ENCODE measurements at places on chromosomes 3 and 15.

DNA sequence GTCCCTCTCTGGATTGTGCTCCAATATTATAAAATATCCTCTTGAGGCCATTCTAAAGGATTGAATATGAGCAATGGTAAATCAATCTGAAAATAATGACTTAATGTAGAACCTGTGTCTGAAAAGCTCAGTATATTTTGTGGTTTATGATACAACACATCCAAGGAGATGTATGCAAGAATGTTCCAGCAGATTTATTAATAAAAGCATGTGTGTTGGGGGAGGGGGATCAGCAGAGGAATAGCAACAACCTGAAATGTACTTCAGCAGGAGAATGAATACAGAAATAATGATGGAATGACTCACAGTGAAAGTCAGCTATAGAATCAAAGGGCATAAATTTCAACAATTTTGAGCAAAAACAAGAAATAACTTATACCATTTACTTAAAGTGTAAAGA, 56.7 kb upstream of the NUDT16 start:
- DNase-seq: no peak

DNA sequence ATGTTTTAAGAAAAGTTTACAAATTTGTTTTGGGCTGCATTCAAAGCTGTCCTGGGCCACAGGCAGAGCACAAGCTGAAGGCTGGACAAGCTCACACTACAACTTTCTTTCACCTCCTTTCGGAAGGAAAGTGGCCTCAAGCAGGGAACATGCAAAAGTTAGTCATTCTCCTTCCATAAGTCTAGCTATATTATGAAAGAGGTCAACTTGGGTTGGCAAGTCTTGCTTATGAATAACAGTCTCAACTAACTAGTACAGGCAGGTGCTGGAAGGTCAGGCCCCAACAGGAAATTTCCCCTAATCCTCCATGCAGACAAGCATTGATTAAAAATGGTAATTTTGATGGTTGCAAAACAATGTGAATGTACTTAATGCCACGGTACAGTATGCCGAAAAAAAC, 69.4 kb downstream of the OSBPL10 start:
- DNase-seq: no peak

DNA sequence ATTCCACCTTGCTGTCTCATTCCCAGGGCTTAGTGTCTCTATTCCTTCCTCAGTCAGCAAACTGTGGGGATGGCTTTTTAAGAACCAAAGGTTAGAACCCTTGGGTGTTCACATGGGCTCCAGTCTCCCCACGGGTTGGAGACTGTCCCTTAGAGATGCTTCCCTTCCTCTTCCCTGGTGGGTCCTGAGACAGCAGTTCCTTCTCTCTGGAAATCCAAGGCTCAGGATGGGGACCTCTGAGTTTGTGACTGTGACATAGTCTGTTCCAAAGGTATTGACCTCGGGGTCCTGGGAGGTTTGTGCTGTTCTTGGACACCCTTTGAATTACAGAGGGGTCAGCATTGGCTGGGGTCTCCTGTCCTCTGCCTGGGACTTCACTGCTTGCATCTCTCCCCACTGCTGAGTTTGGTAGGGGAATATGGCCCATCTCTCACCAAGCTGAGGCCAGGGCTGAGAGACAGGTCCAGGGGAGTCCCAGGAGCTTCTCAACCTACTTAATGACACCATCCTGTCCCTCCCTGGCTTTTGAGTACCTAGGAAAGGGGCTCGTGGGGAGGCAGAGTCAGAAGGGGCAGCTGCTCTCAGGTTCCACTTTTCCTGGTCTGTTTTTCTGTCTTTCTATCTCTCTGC, 1.5 kb downstream of the GRM2 start:
- DNase-seq: no peak

GRCh38 chr15:57255751-57256341, 120.5 kb upstream of the CGNL1 start:
- no peak for DNase-seq

- DNase-seq: no peak
These were observed 630 bp upstream of the EFCAB12 start for GRCh38 chr3:129429080-129429451.

- DNase-seq: no peak
These were observed 2.3 kb upstream of the HMCES start for GRCh38 chr3:129276385-129276784.

DNA sequence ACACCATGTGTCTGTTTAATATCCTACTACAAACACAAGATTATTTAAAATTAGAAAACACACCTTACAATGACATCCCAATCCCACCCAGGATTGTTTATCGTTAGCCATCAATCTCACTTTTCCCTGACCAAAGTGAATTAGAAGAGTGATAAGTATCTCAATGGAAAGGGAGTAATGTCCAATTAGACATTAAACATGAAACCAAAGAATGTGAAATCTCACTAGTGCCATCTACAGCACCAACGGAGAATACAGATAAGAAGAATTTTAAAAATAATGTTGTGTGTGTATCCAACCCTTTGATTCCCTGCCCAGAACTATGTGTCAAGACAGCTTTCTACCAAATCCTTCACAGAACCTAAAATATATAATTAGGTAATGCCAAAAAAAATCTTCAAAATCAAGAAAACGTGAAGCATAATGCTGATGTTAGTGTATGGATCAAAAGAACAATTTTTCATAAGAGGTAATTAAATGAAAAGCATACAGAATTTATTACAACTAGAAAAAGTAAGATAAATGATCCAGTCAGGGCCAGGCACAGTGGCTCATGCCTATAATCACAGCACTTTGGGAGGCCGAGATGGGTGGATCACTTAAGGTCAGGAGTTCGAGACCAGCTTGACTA, 64.2 kb downstream of the SCAPER start:
- no peak for DNase-seq

DNA sequence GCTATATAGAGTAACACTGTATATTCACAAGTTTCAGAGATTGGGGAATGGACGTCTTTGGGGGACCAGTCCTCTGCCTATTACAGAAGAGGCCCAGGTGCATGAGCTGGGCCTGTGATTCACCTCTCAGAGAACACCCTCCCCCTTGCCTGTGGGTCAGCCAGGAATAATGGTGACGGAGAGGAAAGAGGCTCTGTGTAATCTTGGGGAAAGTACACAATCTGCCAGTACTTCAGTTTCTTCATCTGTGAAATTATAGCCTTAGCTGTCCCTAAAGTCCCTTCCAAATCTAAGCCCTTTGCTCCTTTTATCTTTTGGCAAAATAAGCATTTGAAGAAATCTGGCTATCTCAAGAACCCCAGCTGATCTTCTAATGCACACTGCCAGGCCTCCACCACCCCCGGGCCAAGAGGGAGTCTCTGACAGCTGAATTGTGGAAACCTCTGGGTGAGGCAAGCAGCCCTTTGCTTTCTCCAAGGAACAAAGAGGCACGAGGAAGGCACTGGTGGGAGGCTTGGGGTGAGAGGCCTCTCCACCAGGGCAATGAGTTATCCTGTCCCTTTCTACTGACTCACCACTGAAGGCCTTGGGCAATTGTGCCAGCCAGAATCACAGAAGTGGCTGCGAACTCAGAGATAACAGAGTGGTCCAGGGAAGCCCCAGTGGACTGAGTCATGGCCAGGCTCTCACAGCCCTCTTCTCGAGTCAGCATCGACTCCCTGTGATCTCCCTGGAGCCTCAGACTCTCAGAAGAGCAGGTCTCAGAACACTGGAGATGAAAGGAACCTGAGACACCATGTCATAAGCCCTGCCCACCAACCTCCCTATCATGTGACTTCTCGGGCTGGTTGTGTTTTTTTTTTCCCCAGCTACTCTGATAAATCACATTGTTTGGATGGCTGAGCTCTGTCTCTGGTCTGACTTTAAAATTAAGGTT, 31.8 kb downstream of the CCNL1 start:
- peak; percentile 20 for DNase-seq

DNA sequence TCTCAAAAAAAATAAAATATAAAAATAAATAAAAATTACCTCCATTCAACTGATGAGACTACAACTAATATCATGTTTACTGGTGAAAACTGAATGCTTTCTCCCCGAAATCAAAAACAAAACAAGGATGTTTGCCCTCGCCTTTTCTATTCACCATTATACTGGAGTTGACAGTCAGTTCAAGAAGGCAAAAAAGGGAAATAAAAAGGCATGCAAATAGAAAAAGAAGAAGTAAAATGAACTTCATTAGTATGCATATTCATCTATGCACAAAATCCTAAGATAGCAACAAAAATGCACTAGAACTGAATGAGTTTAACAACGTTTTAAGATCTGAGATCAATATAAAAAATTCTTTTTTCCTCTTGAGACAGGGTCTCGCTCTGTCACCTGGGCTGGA, 72.7 kb upstream of the FAM174B start:
- DNase-seq: no peak

DNA sequence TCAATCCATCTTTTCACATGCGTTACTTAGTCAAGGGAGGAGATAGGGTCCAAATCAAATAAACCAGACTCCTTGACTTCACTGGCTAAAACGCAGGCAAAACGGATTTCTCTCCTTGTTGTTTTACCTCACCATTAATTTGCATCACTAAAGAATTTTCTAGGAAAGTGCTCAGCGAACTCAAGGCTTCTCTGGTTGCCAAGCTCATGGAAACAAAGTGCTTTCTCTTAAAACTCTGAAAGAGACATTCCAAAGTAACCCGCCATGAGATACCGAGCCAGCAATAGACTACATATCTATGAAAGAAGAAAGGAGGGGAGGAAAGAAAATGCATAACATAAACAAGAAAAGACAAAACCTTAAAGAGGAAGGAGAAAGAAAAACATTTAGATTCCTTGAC, 211.7 kb upstream of the WNT5A start:
- no peak for DNase-seq

DNA sequence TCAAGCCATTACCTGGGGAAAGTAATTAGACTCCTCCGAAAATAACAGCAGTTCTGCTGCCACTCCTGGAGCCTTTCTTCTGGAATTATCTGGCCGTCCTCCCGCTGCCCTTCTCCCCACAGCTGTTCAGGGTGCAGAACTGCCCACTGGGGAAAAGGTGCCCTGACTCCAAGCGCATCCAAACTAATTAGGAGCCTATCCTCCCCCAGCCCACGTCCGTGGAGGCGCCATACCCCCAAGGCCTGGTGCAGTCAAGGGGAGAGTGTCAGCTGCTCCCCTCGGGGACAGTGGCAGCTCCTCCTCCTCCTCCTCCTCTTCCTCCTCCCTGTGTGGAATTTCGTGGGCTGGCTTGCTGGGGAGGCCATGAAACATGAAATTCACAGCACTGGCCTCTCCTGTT, 177.2 kb downstream of the XXYLT1 start:
- no peak for DNase-seq

DNA sequence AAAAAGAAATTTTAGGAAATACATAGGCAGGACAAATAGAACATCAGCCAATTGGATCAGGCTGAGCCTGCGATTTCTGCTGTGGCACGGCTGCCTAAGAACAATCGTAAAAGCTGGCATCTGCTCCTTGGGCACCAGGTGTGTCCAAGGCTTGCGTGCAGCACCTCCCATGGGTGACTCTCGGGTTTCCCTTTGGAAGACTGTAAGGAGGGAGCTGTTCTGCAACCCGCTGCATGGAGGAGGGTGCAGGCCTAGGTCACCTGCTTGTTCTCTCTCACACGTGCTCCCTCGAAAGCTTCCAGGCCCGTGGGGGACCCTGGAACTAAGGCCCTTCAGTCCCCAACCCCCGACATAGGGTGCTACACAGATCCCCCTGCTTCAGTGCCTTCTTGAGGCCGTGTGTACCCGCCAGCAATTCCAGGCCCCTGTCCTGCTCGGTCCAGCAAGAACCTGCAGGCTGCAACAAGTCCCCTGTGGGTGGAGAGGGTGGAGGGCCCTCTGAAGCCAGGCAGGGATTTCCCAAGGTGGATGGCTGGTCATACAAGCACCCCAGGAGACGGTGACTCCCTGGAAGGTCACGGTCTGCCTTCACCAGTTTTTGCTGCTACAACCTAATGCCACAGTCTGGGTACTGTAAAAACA, 3.4 kb downstream of the GP9 start:
- no peak for DNase-seq

DNA sequence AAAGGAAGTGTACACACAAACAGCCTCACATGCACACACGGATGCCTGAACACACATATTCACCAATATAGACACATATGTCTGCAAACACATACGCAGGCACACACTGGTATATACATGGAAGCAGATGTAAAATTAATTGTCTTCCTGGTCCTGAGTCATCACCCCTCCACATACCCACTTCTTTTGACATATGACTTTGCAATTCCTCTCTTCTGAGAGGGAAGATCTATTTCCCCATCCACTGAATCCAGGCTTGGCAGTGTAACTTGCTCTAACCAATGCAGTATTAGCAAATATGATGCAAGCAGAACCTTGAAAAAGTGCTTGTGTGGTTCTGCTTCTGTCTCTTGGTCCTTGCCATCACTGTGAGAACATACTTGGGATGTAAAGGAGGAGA, 76.8 kb upstream of the HRH1 start:
- no peak for DNase-seq

DNA sequence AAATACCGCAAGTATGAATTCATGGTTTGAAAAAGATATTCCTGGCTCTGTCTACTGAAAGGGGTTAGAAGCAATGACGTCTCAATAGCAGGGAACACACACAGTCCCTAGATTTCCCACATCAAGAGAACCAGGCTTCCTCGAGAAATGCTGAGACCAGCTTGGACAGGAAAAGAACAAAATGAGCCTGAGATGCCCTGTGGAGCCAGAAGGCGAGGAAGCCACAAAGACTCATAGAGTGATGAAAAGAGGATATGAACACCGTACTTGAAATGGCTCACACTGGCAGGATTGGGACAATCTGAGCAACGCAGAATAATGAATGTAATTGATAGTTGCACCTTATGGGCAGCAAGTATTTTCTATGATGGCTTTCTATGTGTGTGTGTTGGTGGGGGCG, 302.4 kb upstream of the ATP10A start:
- no peak for DNase-seq

GRCh38 chr3:71689291-71689690, 35.9 kb downstream of the EIF4E3 start:
- no peak for DNase-seq

DNA sequence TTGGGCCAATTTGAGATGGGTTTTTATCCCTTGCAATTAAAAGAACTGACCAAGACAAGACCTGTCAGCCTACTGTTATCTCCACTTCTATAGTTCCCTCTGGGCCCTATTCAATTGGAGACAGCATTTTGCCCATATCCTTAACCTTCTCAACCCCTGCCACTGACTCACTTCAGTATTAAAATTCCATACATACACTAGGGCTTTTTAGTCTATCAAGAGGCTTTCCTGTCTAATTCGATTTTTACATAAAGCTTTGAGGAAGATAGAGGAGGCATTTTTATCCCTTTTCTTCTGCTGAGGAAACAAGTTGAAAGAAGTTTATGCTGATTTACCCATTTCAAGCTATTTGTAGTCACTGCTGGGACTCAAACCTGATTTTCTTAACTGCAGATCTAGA, 51.1 kb downstream of the GTF2E1 start:
- no peak for DNase-seq

DNA sequence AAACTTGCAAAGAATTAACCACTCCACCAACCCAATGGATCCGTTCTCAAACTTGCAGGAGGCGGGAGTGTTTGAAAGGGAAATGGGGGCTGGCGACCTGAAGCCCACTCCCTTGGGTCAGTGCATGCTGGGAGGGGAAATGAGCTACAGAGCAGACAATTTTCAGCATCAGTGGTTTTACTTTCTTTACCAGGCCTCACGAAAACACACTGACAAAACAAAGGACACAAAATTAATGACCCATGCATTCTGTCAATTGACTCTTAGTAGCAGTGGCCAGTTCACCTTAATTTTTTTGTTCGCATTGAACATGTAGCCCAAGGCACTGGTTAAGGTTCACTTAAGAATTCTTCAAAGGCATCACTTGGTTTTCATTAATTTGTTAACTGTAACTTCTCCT, 413.5 kb downstream of the MECOM start:
- no peak for DNase-seq

Data from stimulated activated CD8-positive, alpha-beta memory T cell treated with anti-CD3 and anti-CD28 coated beads, Interleukin-7, amount 100 ng/mL, for 1 hour (primary cell).